ENCODE measurements at places on chromosomes 3 and 15. TPM values are rescaled to one million over a fixed set of nuclear protein-coding genes. Genes with fewer than 3 reads are reported as not detected.

GOLGA8H gene
- total RNA-seq = not detected

KIF15 gene
- total RNA-seq = 5.8 TPM

TMEM212 gene
- total RNA-seq = not detected

POC1A gene
- total RNA-seq = 1.5 TPM

TRIM42 gene
- not detected for total RNA-seq

MAP6D1 gene
- 2.1 TPM for total RNA-seq

CHL1 gene
- not detected for total RNA-seq

FOXL2NB gene
- not detected for total RNA-seq

GOLGA6L4 gene
- total RNA-seq = 0.78 TPM

INTS14 gene
- total RNA-seq = 25.5 TPM

GRAMD1C gene
- total RNA-seq = 2.1 TPM

ATP13A3 gene
- 813 TPM for total RNA-seq

DCP1A gene
- 10.7 TPM for total RNA-seq

MUC20 gene
- total RNA-seq = not detected

ZNF620 gene
- 0.92 TPM for total RNA-seq

ATP13A5 gene
- total RNA-seq = not detected

FBXO40 gene
- not detected for total RNA-seq

PLIN1 gene
- total RNA-seq = 0.30 TPM

TEX55 gene
- total RNA-seq = not detected

C3orf22 gene
- not detected for total RNA-seq

SOX14 gene
- total RNA-seq = not detected

PTPN23 gene
- 46.9 TPM for total RNA-seq

GPR15 gene
- not detected for total RNA-seq

FSTL1 gene
- total RNA-seq = 2,453 TPM

H1-8 gene
- not detected for total RNA-seq

HYAL1 gene
- 0.42 TPM for total RNA-seq

SLC25A20 gene
- total RNA-seq = 31.8 TPM

HEG1 gene
- 282 TPM for total RNA-seq

ELL3 gene
- 2.7 TPM for total RNA-seq
